GM06990 (cell line): ENCODE measurements at places on chromosomes 4 and X.

GRCh38 chr4:5133933-5134594, 82.8 kb downstream of the STK32B start:
- DNase-seq, result no peak

GRCh38 chr4:126957987-126958386, 674.8 kb upstream of the INTU start:
- DNase-seq, result no peak

GRCh38 chrX:109783701-109784079, 50.6 kb upstream of the ACSL4 start:
- DNase-seq, result no peak

DNA sequence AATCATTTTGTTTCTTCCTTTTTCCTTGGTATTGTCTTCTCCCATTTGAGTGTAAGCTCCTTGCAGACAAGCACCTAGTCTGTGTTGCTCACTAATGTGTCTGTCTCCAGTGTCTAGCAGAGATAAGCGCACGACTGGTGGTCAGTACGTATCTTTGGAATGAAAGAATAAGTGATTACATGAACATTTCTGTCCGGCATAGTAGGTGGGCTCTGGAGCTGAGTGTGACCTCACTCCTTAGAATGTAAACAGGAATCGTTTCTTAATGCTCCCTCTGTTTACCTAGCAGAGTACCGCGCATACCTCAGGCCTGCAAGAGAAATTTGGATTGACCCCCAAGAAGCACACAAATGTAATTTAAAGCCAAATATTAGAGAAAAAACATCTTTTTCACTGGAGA, 235.4 kb downstream of the MAML3 start:
- no peak for DNase-seq

DNA sequence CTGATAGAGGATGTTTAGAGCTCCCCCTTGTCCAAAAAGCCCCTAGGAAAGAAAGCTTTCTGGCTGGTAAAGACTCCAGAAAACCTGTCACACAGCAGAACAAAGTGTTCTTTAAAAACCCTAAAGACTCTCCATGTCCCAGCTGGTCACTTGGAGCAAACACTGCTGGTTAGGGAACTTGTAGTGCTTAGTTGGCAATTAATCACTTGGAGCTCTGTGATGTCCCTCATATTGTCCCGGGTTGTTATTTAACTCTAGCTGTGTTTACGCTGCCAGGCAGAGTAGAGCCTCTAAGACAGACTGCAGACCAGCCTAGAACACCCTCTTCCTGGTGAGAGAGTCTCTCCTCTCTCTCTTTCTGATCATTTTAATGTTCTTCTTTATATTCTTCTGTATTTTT, 267.3 kb downstream of the BCOR start:
- no peak for DNase-seq

GRCh38 chr4:965766-966134, 7.6 kb downstream of the DGKQ start:
- no peak for DNase-seq

DNA sequence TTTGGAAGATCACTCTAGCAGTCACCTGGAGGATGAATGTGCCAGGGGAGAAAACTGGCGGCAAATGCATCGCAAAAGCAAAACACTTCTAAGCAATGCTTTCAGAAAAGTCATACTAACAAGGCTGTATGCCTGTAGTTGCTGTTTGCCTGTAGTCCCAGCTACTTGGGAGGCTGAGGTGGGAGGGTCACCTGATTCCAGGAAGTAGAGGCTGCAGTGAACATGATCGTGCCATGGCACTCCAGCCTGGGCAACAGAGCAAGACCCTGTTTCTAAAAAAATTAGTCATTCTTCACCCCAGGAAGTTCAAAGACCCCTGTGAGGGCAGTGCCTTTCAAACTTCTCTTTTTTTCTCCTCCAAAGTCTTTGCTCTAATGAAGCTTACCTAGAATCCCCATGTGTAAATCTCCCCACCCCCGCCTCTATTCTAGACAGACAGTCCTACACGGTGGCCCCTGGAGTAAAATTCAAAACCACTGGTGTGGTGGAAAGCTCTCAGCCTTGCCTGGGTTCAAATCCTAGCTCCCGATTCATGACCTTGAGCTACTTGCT, 5.5 kb downstream of the SOWAHD start:
- DNase-seq, result no peak

DNA sequence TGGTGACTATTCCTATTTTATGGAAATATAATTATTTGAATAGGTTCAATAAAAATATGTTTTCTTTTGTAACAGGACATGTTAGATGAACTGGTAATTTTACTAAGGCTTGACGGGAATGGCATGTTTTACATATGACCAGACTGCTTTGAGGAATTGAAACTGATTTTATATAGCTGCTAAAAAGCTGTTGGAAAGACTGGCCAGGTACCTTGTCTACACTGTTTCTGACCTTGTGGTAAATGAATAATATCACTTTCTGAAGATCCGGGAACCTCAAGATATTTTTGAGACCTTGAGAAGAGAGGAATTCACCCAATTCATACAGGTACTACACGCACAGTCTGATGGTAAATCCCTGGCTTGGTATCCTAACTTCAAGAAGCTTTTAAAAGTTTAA, 42.1 kb upstream of the USP46 start:
- no peak for DNase-seq

DNA sequence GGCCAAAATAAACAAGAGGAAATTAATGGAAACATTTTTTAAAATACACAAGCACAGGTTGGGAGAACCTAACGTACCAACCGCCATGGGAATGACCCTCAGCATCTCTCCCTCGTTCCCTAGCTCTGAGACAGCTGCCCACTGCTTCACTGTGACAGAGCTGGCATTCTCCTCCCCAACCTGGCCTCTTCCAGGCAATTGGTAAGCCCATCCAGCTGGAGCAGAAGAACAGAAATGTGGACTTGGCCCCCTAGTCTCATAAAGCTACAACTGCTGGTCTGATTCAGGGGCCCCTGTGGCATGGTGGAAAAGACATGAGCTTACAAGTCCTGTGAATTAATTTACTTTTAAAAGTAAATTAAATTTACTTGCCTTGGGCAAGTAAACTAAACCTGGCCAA, 245.1 kb downstream of the PTTG2 start:
- no peak for DNase-seq
